ENCODE measurements at places on chromosomes 6 and 20.

- no peak for DNase-seq
Observed at GRCh38 chr20:38180781-38181180, 15.7 kb upstream of the TGM2 start.

DNA sequence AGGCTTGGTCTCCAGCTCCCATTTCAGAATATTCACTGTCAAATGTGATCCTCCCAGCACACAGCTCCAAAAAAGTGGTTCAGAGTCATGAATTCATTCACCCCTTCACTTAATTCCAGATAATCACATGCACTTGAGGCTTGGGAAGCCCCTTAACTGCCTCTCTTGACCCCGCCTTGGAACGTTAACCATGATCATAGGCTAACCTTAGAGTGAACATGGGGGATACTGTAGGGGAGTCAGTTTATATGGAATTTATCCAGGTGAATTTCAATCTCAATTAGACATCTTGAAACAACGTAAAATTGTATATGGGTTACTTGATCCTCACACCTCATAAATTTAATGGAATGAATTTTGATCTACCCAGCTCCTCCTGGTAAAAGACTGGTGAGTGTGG, 346.8 kb upstream of the ARID1B start:
- no peak for DNase-seq

GRCh38 chr6:5435449-5435848, 174.1 kb downstream of the FARS2 start:
- DNase-seq = no peak

- no peak for DNase-seq
Observed at GRCh38 chr6:112579601-112580000, 232.5 kb downstream of the RFPL4B start.

GRCh38 chr20:48783533-48784272, 44.1 kb downstream of the PREX1 start:
- no peak for DNase-seq

DNA sequence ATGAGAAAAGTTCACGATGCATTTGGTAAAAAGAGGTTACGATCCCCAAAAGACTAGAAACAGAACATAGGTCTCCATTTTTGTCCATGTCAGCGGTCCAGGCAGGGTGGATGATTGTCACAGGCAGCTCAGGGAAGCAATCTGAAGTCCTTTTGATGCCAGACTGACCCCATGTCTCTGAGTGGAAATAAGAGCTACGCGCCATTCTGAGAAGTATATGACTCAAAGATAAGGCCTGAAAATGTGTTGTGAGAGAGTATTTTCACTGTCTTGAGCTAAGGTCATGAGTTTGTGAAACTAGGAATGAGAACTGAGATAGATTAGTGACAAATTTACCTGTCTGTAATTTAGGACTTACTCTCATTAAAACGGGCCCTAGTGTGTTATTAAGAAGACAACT, 69.5 kb downstream of the LYRM4 start:
- no peak for DNase-seq

DNA sequence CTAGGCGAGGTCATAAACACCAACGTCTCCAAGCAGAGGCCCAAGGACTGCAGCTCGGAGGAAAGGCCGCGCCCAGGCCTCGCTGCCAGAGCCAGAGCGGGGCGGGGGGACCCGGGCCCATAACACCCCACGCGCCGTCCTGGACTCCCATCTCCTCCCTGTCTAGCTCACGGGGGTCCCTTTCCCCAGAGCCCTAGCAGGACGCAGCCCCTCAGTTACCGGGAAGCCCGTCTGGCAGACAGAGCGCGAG, 44.9 kb downstream of the MDFI start:
- no peak for DNase-seq

DNA sequence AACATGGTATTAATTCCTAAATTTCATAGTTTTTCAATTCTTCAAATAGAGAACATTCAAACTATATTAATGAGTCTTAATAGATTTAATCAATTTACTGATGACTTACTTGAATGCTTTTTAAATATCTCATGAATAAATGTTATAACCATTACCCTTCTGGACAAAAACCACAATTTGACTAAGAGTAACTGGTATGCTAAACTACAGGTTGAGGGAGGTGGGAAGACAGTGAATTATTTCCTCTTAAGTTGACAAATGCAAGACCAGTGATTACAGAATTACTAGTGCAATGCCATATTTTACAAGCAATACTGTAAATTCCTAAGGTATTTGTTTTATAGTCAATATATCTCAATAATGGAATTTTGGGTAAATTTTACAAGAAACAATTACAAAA, 65.1 kb downstream of the REV3L start:
- no peak for DNase-seq

- no peak for DNase-seq
Observed at GRCh38 chr6:76837564-76837963, 625.7 kb downstream of the HTR1B start.

GRCh38 chr6:82072751-82073150, 174.8 kb downstream of the IBTK start:
- no peak for DNase-seq

DNA sequence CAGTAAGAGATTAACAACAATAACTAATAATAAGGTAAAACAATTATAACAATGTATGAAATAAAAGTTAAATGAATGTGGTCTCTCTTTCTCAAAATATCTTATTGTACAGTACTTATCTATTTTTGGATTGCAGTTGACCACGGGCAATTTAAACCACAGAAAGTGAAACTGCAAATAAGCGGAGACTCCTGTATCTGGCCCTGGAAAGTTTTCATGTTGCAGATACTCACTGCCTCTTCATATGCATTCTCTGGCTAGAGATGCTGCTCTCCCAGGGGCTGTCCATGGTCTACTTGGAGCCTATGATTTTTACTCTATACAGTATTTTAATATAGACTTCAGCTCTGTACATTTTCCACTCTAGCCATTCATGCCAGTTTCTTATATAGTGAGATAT, 230.8 kb downstream of the FUT9 start:
- DNase-seq = no peak

DNA sequence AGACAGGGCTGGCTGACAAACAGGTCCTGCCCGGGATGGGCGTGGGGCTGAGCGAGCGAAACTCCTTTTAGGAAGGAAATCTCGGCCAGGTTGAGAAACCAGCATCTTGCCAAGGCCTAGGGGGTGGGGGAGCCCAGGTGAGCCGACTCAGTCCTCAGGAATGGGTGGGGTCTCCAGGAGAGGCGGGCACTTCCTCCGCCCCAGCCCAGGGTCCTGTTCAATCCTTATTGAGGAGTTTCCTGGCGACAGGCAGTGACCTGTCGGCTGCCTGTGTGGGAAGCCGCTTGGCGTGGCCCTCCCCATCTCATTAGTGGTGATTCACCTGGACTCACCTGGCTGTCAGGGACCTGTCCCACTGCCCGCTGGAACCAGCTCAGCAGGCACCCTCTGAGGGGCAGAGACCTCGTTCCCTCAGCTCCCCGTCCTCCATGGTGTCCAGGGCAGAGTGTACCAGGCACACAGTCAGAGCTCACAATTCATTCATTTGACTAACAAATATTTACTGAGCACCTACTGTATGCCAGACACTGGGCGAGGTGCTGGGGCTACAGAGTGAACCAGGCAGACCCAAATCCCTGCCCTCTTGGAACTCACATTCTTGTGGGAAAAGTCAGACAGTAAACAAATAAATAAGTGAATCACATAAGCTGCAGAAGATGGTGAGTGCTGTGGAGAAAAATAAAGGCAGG, 51.1 kb downstream of the FGD2 start:
- no peak for DNase-seq

- no peak for DNase-seq
Observed at GRCh38 chr20:44120676-44121425, 66.1 kb downstream of the JPH2 start.

- DNase-seq = peak; percentile 90
Observed at GRCh38 chr6:44002067-44002592, 125.1 kb downstream of the MRPL14 start.

GRCh38 chr6:27303613-27304272, 8.3 kb downstream of the POM121L2 start:
- DNase-seq = no peak

DNA sequence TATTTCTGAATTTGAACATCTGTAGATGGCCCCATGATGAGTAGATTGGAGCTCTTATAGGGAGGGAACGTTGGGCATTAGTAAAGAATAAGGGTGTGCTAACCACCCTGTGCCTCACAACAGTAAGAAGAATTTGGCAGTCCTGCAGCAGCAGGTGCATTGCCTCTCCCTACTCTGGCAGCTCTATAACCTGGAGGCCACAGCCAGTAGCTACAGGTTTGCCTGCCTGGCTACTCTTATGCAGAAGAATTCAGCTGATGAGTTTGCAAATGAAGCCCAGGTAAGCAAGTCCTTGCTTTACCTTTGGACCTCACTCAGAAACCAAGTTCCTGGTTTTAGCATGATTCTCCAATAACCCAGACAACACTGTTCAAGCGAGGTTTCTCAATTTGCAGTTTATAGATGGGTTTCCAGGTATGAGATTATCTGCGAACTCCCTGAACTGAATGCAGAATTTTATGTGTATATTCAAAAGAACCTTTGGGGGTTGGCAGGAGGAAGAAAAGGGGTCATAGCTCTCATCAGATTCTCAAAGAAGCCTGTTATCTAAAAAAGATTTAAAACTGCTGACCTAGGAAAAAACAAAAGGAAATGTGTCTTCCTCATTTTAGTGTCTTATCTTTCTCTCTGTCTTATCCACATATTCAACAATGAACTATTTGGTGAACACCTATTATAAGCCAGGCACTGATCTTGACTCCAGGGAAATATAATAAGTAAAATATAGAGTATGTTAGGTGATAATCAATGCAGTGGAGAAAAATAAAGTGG, 18.9 kb downstream of the TREML1 start:
- no peak for DNase-seq

DNA sequence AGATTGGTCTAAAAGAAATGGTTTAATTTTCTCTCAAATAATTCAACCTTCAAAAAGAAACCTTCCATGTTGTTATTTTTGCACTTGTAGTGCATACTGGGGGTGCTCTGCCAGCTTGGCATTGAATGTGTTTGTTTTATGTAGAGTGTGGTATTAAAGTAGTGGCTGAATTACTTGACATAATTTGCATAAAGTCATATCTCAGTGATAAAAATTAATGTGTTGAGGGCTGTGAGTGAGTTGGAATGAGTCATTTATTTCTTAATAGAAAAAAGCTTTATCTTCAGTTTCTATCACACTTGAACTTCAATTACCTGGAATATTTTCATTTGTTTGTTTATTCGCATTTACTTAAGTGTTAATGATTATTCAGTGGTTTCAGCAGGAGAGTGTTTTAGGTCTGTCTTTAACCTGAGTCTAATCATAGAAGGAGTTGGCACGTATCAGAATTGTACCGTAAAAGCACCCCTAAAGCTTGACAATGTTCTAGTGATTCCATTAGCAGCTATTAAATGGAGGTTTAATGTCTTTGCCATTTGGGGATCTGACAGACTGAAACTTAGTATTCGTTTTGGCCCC, 801.2 kb upstream of the FLRT3 start:
- no peak for DNase-seq

GRCh38 chr6:104095661-104096416, 763.9 kb downstream of the HACE1 start:
- no peak for DNase-seq

DNA sequence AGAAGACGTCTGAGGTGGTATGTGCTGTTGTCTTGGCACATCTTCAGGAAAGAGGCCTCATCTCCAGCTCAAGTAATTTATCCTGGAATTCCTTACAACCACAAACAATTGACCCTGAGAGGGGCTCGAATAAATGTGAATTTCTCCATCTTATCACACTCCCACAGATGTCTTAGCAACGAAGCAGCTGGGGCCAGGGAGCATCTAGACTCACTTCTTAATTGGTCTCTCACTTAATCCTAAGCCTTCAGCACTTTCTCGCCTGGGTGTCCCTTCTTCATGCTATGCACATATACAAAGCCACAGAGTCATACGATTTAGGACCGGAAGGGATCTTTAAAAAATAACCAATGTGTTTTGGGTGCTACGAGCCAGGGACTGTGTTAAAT, 27.1 kb downstream of the PCK1 start:
- no peak for DNase-seq

DNA sequence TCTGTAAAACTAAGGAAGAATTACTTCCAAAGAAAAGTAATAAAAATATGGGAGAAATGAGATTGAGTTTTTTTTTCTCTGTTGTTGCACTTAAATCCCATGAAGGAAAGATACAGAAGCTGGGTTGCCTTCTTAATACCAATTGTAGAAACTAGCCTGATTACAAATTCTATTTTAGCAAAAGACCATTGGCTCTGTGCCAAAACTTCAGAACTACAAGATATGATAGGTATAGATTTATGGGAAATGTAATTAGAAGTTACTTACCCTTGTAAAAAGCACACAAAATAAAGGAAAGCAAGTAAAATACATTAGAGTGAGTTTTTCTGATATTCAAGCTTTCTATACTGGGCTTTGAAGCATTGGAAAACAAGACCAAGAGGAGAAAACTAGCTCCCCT, 73.5 kb upstream of the SCGN start:
- no peak for DNase-seq

DNA sequence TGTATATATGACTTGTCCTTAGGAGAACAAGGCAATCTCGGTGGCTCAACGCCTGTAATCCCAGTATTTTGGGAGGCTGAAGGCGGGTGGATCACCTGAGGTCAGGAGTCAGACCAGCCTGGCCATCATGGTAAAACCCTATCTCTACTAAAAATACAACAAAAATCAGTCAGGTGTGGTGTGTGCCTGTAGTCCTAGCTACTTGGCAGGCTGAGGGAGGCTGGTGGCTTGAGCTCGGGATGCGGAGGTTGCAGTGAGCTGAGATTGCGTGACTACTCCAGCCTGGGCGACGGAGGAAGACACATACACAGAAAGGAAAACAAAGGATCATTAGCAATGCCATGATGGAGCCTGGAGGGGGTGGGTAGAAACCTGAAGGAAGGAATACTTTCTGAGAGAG, 166.6 kb upstream of the RREB1 start:
- no peak for DNase-seq

- no peak for DNase-seq
Observed at GRCh38 chr6:35220711-35221110, 7.0 kb downstream of the SCUBE3 start.

DNA sequence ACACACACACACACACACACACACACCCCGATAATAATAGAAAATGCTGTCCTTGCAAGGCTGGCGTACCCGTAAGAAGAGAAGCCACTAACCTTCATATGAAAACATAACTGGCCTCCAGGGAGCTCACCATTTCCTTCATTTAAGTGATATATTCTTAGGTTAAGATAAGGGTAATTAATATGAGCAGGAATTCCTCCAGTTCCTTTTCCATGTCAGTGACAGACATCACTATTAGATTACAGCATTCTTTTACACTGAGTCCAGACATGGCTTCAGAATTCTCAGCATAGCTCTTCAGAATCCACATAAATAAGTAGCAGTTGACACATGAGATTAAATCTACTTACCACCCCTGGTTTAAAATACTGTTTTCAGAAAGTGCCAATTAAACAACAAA, 121.9 kb downstream of the SIM1 start:
- no peak for DNase-seq

DNA sequence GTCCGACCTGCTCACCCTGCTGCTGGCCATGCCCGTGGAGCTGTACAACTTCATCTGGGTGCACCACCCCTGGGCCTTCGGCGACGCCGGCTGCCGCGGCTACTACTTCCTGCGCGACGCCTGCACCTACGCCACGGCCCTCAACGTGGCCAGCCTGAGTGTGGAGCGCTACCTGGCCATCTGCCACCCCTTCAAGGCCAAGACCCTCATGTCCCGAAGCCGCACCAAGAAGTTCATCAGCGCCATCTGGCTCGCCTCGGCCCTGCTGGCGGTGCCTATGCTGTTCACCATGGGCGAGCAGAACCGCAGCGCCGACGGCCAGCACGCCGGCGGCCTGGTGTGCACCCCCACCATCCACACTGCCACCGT, 885 bp downstream of the NTSR1 start:
- no peak for DNase-seq

- no peak for DNase-seq
Observed at GRCh38 chr20:3740615-3741301, 8.3 kb downstream of the HSPA12B start.

All from ecto neural progenitor cell (in vitro differentiated cells).